ENCODE measurements at places on chromosomes 5 and 9.

GRCh38 chr9:78788101-78788500, 491.2 kb downstream of the PSAT1 start:
- no peak overlapping the region for H3K27ac ChIP-seq
- no peaks in the 10 kb centered on the region for H3K4me1 ChIP-seq
- H3K27me3 ChIP-seq = no peaks in the 10 kb centered on the region
- H3K36me3 ChIP-seq = no peaks in the 10 kb centered on the region
- no peak for DNase-seq
- no peak overlapping the region for H3K4me3 ChIP-seq

- no peaks in the 10 kb centered on the region for H3K4me1 ChIP-seq
- no peak overlapping the region for H3K27ac ChIP-seq
- no peaks in the 10 kb centered on the region for H3K27me3 ChIP-seq
- H3K4me3 ChIP-seq = no peak overlapping the region
- peaks cover 26% of the 10 kb centered on the region for H3K36me3 ChIP-seq
These were observed 28.5 kb upstream of the ANXA6 start for GRCh38 chr5:151186052-151186451.

DNA sequence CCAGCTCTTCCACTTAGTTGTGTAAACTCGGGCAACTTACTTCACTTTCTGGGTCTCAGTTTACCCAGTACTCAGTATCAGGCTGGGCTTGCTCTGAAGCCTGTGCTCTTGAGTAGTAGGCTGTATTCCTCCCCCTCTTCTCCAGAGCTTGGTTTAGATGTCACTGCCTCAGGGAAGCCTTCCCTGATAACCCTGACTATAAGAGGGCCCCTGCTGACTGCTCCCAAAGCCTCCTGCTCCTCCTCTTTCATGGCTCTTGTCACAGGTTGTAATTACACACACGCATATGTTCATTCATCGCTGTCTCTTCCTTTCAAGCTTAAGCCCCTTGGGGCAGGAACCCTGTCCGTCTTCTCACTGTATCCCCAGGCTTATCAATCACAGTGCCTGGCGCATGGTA, 140.2 kb downstream of the RGS3 start:
- H3K4me1 ChIP-seq = peaks cover 25% of the 10 kb centered on the region
- no peaks in the 10 kb centered on the region for H3K36me3 ChIP-seq
- H3K4me3 ChIP-seq = no peak overlapping the region
- no peak overlapping the region for H3K27ac ChIP-seq
- DNase-seq = no peak

- H3K27ac ChIP-seq = no peak overlapping the region
- no peak for DNase-seq
- no peak overlapping the region for H3K4me3 ChIP-seq
- H3K4me1 ChIP-seq = no peaks in the 10 kb centered on the region
- H3K27me3 ChIP-seq = no peaks in the 10 kb centered on the region
- no peaks in the 10 kb centered on the region for H3K36me3 ChIP-seq
These were observed 244.4 kb upstream of the TUT7 start for GRCh38 chr9:86598411-86599239.

DNA sequence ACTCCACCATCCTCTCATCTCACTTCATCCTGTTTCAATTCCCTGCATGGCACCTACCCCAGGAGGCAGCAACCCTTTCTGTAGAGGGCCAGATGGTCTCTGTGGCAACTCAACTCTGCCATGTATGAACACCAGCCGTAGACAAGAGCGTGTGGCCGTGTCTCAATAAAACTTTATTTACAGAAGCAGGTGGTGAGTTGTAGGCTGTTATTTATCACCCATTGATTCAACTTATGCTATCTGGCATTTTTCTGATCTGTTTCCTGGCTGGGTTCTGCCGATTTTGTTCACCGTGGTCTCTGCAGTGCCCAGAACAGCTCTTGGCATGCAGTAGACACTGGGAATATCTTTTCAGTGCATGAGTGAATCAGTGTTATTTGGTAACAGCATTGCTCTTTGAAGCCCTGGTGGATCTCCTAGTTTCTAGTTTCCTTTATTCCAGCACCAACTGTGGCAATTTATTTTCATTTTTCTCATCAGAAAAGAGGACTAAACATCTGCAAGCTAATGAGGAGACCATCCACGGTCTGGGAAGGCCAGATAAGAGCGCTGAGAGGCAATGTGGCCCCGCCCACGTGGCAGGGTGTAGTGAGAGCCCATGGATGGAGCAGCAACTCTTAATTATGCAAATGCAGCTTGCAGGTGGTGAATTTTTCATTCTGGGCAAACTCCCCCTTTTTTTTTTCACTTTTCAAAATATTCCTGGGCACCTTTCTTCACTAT, 77.9 kb downstream of the CTSL start:
- no peaks in the 10 kb centered on the region for H3K4me1 ChIP-seq
- H3K36me3 ChIP-seq = no peaks in the 10 kb centered on the region
- no peaks in the 10 kb centered on the region for H3K27me3 ChIP-seq
- no peak for DNase-seq
- H3K27ac ChIP-seq = no peak overlapping the region
- H3K4me3 ChIP-seq = no peak overlapping the region

GRCh38 chr9:122930541-122931225, 629 bp downstream of the ZBTB26 start:
- no peaks in the 10 kb centered on the region for H3K27me3 ChIP-seq
- H3K27ac ChIP-seq = peak overlapping the region; percentile 80
- H3K36me3 ChIP-seq = no peaks in the 10 kb centered on the region

- no peaks in the 10 kb centered on the region for H3K36me3 ChIP-seq
- H3K4me3 ChIP-seq = no peak overlapping the region
- no peak for DNase-seq
- no peaks in the 10 kb centered on the region for H3K4me1 ChIP-seq
These were observed 132.5 kb downstream of the GABRB2 start for GRCh38 chr5:161414037-161414436.

DNA sequence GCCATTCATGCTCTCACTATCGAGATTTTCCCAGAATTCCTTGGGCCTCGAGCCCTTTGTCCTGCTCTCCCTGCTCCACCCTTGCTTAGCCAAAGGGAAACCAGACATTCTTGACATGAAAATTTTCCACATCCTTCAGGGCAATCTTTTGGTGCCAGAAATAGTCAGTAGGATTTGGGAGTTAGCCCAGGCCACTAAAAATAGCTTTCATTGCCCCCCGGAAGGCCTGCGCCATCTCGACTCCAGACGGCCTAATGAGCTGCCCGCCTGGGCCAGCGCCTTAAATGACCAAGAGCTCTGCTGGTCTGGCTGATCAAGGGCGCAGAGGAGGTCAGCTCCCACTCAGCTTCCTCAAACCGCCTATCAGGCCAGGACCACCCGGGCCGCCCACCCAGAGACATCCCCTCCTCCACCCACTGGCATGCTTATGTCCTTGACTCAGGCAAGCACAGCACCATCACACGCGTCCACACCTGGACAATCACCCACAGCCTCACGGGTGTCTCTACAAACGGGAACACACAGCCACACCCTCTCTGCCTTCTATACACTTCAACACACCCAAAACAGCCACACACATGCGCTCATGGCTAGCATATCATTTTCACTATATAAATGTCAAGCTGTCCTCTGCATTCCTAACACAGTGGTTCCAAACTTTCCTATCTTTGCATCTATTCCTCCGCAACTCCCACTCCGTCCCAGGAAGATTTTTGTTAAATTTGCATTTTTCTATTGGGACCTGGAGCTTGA, 20.9 kb downstream of the DUSP1 start:
- H3K27ac ChIP-seq = peak overlapping the region; percentile 97
- DNase-seq = no peak
- H3K4me1 ChIP-seq = peaks cover 39% of the 10 kb centered on the region
- H3K36me3 ChIP-seq = no peaks in the 10 kb centered on the region
- no peaks in the 10 kb centered on the region for H3K27me3 ChIP-seq

DNA sequence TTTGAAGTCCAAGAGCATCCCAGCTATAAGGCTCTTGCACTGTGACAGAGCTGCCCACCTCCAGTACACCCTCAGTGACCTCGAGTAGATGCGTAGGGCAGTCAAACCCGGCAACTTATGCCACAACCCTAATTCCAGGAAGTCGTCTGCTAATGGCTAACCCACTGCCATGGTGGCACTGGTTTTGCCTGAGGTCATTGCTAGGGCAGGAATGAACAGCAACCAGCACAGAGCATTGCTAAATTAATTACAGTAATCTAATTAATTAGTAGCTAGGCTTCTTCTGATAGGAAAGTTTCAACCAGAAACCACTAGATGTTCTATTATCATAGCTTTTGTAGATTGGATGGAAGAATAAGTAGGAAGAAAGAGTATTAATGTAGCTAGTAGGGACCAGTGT, 122.8 kb downstream of the DPYSL3 start:
- H3K4me1 ChIP-seq = no peaks in the 10 kb centered on the region
- no peak overlapping the region for H3K4me3 ChIP-seq
- H3K27ac ChIP-seq = peak overlapping the region; percentile 52
- H3K36me3 ChIP-seq = no peaks in the 10 kb centered on the region
- no peaks in the 10 kb centered on the region for H3K27me3 ChIP-seq
- DNase-seq = no peak

DNA sequence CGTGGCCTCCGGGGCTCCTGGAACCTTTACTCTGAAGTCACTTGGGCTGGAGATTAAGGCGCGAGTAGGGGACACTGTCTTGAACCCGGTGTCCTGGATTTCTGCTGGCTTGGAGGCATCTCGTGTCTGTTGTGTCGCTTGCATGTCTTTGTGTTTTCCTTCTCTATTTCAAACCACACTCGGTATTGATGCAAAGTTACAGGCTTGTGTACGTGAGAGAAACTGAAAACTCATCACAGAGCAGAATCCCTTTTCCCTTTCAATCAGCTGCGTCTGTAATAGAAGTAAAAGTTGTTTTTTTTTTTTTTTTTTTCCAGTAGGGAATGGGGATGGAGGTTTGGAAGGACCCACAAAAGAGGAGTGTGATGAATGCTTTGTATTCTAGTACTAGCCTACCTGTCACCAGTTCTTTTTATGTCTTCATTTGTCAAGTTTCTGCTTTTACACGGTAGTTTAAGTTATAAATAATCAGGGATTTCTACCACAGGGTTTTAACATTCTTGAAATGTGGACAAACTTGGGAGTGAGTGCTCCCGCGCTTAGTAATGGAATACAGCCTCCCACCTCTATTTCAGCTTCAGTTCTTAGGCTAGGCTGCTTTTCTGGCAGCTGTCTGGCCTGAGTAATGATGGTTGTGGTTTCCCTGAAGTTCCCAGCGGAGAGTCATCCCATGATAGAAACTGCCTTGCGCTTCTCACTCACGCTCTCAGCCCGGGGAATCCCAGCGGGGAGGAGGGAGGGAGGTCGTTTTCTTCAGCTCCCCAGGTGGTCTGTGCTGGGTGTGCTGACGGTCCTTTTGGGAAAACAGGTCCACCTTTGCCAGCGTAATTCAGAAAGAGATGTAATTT, 763 bp downstream of the TJP2 start:
- DNase-seq = peak; percentile 88
- H3K27ac ChIP-seq = peak overlapping the region; percentile 87
- peak overlapping the region; percentile 89 for H3K4me3 ChIP-seq
- H3K4me1 ChIP-seq = peaks cover 5% of the 10 kb centered on the region

DNA sequence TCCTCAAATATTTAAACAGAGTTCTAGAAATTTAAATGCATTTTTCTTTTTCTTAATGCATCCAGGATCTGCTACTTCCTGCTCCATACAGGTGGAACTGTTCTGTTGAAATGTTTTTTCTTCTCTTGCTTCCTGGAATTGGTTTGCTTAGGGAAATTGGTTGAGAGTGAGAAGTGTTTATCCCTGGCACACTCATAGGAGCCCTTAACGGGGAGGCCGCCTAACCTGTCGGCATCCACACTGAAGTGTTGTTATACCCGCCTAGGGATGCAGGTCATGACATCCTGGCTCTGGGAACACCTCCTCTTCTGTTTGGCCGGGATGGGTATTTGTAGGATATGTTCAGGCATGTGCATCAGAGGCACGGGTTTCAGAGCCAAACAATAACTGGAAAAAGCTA, 239.7 kb downstream of the GADD45G start:
- no peak overlapping the region for H3K4me3 ChIP-seq
- no peaks in the 10 kb centered on the region for H3K36me3 ChIP-seq
- peak; percentile 38 for DNase-seq
- no peaks in the 10 kb centered on the region for H3K4me1 ChIP-seq

DNA sequence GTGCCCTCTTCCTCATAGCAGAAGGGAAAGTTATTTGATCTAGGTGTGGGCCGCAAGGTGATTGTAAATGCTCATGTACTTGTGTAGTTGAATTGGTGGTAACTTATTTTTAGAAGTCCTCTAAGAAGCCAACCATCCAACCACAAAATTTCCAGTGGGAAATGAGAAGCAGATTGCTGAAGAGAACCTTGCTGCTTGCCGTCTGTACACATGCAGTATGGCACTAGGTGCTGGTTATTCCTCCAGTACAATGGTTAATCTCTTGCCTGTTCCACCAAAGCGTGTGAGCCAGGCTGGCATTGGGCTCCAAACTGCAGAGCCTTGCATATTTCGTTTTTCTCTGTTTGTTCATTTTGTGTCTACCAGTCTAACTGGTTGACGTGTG, 28.0 kb downstream of the PIP5K1B start:
- H3K4me1 ChIP-seq = no peaks in the 10 kb centered on the region
- DNase-seq = no peak
- H3K27me3 ChIP-seq = no peaks in the 10 kb centered on the region
- no peak overlapping the region for H3K27ac ChIP-seq
- H3K4me3 ChIP-seq = no peak overlapping the region
- H3K36me3 ChIP-seq = no peaks in the 10 kb centered on the region

DNA sequence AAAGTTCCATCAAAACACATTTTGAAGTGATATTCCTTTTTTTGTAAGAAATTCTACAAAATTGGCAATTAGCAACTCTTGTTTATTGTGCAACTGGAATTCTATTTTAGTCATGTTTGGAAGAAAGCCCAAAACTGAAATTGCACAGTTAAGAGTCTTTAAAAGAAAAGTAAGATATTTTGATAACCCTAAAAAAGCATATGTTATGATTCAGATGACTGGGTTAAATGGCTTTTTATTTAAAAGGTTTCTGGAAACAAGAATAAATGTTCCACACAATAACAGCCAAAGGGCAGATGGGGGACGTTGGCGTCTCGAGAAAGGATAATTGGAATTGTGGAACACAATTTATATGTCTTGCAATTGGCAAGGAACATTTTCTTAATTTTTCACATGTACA, 275.2 kb downstream of the CDH9 start:
- H3K4me3 ChIP-seq = no peak overlapping the region
- H3K4me1 ChIP-seq = no peaks in the 10 kb centered on the region
- H3K36me3 ChIP-seq = no peaks in the 10 kb centered on the region

DNA sequence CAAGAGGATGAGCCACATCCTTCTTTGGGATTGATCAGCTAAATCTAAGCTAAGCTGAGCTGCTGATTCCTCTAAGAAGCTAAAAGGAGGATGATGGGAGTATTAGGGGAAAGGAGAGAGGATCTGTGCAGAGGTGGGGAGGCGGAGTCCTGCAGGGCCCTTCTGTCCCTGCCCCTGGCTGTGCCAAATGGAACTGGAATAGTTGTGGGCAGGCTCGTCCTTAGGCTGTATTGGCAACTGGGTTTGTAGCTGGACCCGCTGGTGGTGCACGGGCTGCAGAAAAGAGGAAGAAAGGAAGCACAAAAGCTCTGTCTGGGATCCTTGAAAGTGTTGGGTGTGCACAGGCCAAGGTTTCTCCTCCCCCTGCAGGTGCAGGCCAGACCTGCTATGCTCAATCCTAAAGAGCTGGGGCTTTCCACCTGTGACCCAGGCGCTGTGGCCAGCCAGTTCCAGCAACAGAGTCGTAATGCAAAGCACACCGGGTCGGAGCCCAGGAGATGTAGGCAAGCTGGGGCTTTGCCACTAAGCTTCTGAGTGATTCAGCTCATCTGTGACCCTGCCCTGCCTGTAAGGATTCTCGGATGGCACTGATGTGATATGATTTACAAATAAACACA, 9.8 kb downstream of the CLTB start:
- no peak overlapping the region for H3K4me3 ChIP-seq
- H3K4me1 ChIP-seq = no peaks in the 10 kb centered on the region
- H3K27ac ChIP-seq = no peak overlapping the region
- no peaks in the 10 kb centered on the region for H3K27me3 ChIP-seq

GRCh38 chr9:2800394-2801179, 43.3 kb downstream of the PUM3 start:
- H3K4me3 ChIP-seq = no peak overlapping the region
- H3K27ac ChIP-seq = peak overlapping the region; percentile 0
- no peaks in the 10 kb centered on the region for H3K27me3 ChIP-seq
- peaks cover 11% of the 10 kb centered on the region for H3K36me3 ChIP-seq
